ENCODE measurements at places on chromosomes 6 and 20.

DNA sequence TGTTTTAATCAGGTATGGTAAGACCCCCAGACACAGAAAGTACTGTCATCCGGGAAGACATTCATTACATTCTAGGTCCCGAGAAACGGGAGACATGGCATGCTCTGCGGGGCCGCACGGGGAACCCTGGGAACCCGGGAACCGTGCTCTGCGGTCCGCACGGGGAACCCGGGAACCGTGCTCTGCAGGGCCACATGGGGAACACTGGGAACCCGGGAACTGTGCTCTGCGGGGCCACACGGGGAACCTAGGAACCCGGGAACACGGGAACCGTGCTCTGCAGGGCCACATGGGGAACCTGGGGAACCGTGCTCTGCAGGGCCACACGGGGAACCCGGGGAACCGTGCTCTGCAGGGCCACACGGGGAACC lies 165.6 kb upstream of the SULF2 start:
- DNase-seq, result no peak

GRCh38 chr6:9420316-9421015 lies 985.1 kb upstream of the SLC35B3 start:
- no peak for DNase-seq

DNA sequence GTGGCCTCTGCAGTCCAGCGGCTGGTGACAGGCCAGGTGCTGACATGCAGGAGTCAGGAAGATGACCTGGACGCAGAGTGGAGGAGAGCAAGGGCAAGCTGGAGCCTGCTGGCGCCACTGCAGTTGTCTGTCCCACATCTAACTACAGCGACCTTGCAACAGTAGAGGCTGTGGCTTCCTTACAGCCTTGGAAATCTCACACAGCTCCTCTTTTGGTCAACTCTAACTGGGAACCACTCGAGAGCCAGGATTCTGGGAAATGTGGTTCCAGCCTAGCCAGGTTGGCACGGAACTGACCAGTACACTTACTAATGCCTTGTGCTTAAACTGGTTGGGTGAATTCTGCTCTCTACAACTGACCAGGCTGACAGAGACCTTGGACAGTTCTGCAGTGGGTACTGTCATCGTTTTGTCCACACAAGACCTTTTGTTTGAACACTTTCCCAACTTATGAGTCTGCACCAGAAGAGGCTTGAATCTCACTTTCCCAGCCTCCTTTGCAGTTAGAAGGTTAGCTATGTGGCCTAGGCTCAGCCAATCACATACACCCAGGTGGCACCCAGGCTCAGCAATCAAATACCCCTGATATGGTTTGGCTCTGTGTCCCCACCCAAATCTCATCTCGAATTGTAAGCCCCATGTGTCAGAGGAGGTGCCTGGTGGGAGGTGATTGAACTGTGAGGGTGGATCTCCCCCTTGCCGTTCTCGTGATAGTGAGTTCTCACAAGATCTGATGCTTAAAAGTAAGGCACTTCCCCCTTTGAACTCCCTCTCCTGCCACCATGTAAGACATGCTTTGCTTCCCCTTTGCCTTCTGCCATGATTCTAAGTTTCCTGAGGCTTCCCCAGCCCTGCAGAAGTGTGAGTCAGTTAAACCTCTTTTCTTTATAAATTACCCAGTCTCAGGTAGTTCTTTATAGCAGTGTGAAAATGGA lies 153.5 kb downstream of the ZMYND8 start:
- no peak for DNase-seq

- no peak for DNase-seq
Observed at GRCh38 chr6:63565727-63566596, 6.3 kb upstream of the LOC128125822 start.

DNA sequence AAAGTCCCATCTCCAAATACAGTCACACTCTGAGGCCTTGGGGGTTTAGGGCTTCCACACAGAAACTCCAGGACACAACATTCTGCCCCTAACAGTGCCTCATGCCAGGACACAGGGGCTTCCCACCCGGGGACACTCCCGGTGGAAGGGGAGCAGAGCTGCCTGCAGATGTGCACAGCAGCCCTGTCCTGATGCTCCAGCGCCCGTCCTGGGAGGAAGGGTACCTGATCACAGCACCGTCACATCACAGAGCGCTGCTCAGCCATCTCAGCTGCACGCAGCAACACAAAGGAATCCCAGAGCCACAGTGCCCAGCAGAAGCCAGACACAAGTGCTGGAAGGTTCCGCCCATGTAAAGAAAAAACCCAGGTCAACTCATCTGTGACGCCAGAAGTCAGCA lies 156.7 kb downstream of the TAF4 start:
- DNase-seq, result no peak

DNA sequence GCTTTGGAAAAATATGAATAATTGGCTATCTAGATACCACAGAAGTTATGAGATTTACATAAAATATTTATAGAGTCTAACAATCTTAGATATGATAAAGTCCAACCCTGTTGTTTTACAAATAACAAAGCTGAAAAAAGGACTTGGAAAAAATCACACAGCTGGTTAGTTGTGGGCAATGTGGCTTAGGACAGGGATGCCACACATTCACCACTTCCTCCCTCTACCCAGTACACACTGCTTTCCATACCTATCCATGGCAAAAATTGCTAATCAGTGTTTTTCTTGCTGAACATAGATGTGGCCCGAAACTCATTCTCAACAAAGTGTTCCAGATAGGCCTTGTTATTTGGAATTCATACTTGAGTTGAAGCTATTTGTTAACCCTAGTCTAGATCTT lies 147.3 kb upstream of the BMP5 start:
- DNase-seq, result no peak

- no peak for DNase-seq
Observed at GRCh38 chr6:113031591-113032238, 684.6 kb downstream of the RFPL4B start.

DNA sequence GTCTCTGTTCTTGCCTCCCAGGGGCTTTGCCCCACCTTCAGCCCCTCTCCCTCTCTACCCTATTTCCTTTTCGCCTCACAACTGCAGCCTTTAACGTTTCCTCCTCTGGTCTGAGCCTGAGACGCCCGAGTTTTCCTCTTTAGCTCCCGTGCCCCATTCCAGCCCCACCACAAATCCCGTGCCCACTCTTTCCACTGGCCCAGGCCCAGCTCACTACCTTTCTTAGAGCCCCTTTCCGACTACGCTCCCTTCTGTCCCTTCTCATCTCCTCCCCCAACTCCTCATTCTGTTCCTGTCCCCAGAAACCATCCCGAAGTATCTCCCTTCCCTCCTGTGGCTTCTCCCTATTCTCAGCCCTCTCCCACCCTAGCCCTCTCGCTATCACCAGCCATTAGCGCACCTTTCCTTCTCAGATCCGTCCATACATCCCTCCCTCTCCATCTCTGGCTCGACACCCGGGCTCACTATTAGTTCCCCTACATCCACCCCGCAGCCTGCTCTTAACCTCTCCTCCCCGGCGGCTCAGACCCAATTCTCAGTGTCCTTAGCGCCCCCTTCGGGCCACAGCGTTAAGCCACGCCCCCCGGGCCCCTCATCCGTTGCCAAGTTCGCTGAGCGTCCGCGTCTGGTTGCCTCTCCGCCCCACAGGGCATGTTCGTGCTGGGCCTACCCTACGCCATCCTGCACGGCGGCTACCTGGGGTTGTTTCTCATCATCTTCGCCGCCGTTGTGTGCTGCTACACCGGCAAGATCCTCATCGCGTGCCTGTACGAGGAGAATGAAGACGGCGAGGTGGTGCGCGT lies 2.7 kb downstream of the SLC32A1 start:
- DNase-seq, result no peak

All from ACHN (cell line).